ENCODE measurements at places on chromosomes 3 and 15.
A peak's percentile ranks its signal among the peaks of the same experiment; 100 is the strongest.

DNA sequence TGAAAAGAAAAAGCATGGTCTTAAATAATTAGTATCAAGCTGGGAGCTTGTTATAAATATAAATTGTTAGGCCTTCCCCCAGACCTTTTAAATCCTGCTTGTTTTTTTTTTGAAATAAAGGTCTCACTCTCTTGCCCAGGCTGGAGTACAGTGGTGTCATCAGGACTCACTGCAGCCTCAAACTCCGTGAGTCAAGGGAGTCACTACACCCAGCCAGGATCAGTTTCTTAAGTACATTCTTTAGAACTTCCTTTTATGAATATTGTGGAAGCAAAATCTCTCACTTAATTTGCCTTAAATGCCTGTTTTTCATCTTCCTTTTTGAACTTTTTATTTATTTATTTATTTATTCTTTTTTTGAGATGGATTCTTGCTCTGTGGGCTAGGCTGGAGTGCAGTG is 20.8 kb upstream of the DENND4A start:
- no peak for DNase-seq

DNA sequence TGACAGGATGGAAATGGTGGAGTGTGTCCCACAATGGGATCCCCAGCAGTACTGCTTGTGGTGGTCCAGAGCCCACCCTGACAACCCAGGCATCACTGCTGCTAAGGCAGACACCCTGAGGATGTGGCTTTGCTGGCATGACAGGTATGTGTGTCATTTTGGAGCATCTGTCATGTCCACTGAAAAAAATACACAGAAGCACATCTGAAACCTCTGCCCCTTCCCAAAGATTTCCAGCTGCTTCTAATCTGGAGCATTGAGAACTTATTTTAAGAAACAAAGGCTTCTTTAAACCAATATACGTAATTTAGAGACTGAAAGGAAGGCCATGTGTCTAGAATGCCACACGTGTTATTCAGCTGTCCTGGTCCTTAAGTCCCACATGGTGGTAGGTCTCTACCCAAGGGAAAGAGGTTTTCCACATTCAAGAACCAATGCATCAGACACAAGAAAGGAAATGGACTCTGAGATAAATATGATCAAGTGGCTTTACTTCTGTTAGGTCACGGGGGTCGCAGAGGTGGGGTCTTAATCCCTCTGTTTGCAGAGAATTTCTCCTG is 88.3 kb downstream of the PDZRN3 start:
- no peak for DNase-seq

DNA sequence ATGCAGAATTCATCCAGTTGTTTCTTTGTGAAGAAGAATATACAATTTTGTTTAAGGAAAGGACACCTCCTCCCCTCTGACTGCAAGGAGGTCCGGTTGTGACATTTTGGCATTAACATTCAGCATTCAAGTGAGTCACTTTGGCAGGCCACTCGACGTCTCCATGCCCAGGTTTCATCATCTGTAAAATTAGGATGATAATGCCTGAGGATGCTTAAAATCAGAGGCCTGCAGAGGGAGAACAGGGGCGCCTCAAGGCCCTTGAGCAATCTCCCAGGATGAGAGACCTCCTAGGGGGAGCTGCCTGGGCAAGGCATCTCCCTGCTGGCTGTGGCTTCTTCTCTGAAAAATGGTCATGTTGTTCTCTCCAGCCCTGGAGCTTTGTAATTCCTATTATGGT is 236.0 kb downstream of the CACNA2D3 start:
- no peak for DNase-seq

- no peak for DNase-seq
These were observed 41.3 kb downstream of the ST6GAL1 start for GRCh38 chr3:186971578-186971977.

GRCh38 chr15:25171111-25171811 is 216.5 kb downstream of the SNRPN start:
- peak; percentile 47 for DNase-seq

DNA sequence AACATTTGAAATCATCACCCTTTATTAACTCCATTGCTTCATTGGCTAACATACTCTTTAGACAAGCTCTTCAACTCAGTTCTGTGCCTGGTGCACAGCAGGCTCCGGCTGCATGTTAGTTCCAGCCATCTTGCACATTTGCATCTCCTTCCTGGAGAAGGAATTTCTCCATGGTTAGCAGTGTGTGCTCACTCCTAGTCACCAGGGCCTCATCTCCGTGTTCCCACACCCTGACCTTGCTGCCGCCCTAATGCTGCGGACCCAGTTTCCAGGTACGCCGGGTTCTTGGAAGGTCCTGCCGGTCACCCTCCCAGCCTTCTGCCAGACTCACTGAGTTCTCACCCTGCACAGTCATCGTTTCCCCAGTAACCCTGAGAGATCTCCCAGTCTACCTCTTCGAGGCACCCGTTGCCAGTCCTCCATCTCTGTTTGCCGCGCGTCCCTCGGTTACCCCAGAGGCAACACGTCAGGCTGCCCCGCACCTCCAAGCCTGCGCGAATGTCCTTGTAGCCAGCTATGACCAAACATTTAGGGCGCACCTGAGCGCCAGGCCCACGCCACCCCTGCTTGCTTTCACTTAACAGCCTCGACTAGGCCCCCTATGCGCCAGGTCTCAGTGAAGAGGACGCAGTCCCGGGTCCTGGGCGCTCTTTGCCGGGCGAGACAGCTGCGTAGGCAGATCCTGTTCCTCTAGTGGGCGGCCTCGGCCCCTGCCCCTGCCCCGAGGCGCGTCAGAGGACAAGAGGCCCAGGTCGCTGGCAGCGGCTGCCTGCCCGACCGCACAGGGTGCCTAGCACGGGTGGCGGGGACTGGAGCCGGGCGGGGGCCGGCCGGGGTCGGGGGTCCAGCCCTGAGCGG is 747 bp upstream of the ZNF592 start:
- peak; percentile 88 for DNase-seq

DNA sequence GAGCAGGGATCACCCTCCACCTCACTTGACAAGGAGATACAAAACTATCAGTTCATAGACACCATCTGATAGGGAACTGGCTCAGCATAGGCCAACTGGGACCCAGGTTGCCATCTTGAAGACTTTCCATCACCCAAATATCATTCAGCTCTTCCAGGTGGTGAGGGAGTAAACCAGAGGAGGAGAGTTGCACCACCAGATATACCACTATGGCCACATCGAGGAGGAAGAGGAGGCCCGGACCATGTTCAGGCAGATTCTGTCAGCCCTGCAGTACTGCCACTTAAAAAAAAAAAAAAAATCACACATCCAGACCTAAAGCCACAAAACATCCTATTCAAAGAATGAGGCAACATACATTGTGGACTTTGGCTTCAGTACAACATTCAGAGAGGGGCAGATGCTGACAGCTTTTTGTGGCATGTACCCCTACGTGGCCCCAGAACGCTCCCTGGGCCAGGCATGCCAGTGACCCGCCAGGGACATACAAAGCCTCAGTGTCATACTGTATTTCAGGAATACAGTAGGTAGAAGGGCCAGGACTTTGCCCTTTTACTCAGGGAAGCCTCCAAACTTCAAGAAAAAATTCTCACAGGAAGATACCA is 18.4 kb upstream of the EMC3 start:
- no peak for DNase-seq

GRCh38 chr15:95162531-95162930 is 931.2 kb downstream of the MCTP2 start:
- DNase-seq: no peak

DNA sequence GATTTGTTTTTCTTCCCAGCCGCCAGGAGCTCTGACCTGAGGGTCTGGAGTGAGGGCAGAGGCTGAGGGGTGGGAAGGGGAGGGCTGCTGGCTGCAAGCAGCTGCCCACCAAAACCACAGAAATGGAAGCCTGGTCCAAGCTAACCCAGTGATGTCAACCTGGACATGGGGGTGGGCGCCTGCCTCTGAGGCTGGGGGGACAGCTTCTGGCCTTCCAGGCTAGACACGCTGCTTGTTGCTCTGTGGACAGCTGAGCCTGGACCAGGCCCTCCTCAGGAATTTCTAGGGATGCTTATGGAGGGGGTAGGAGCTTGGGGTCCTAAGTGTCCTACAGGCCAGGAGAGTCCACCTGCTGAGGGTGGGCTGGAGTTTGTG is 21.4 kb downstream of the PSTPIP1 start:
- no peak for DNase-seq

GRCh38 chr3:48518069-48518468 is 14.1 kb upstream of the SHISA5 start:
- no peak for DNase-seq

GRCh38 chr15:59821286-59821685 is 132.2 kb upstream of the BNIP2 start:
- no peak for DNase-seq

DNA sequence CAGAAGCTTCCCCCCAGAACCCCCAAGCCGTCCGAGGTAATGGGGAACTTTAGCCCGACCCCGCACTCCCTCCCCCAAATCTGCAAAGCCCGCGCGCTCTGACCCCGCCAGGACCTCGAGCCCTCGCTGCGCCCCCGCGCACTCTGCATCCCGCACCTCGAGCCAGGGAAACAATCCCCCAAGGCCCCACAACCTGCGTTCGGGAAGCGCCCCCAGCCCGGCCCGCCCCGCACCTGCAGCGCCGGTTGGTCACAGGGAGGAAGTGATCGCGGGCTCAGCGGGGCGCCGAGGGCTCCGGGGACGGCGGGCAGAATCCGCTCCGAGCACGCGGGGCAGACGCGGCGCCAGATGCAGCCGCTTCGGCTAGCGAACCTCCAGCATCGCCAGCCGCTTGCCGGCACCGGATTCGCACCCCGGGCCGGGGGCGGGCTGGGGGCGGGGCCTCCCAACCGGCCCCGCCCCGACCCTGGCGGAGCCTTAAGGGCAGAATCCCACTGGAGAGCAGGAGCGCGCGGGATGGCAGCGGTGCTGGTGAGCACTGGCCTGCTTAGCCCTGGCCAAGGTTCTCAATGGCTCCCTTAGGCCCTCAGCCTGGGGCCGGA is at the start of gene CAMKV:
CAMKV (minus strand) TSS at position 382 of the 602 bp plus-strand sequence. CDS start 7,518 bp downstream, outside the sequence.
- no peak for DNase-seq

DNA sequence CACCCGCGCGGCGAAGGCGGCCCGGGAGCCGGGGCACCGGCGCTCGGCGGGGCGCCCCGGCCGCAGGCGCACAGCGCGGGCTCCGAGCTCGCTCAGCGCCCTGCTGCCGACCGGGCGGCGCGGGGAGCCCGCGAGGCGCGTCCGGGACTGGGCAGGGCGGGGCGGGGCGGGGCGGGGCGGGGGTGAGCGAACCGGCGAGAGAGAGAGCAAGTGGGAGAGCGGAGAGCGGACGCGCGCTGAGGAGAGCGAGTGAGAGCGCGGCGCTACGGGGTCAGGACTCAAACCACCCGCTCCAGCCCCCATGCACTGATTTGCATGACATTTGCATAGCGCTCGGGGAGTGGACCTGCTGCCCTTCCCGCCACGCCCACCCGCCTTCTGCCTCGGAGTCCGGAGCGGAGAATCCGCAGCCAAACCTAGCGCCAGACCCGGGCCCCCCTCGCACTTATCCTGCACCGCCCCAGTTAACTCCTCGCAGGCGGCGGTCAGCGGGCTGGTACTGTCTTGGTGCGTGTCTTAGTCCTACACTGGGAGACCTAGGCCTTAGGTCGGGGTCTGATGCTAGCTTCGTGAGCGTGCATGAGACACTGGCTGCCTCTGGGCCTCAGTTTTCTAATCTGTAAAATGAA is at the start of gene MYLK:
MYLK (minus strand) TSS at position 130 of the 629 bp plus-strand sequence. CDS start 90,491 bp downstream, outside the sequence.
- DNase-seq: peak; percentile 78

DNA sequence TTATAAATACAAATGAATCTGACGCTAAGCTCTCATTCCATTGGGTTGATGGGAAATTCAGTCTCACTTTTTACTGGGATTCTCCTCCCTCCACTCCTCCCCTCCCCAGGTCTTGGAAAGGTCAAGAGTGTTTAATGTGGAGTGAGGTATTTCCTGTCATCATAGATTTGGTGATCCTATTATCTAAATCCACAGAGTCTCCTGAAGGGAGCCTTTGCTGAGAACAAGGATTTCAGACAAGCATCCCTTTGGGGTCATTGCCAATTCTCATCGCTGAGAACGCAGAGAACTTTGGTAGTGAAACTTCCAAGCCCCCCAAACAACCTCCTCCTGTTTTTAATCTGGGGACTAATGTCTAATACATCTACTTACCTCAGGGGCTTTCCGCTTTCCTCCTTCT is 297.9 kb downstream of the OTOL1 start:
- DNase-seq: no peak

DNA sequence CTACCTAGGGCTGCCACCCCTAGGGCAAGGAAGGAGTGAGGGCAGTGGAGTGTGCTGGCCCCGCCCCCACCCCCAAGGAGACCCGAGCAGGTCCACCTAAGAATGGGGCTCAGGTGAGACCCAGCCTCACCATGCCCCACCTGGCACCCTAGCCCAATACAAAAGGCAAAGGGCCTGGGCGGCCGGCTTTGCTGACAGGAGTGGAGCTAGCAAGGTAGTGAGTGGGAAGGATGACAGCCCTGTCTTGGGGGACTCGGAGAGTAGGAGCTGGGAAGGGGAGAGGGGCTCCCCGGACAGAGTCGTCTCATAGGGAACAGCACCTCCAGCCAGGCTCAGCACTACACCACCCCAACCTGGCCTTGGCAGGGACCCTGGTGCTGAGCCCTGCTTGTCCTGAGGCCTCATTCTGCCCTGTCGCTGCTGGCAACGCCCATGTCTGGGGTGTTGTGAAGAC is 12.1 kb downstream of the C15orf39 start:
- DNase-seq: no peak

DNA sequence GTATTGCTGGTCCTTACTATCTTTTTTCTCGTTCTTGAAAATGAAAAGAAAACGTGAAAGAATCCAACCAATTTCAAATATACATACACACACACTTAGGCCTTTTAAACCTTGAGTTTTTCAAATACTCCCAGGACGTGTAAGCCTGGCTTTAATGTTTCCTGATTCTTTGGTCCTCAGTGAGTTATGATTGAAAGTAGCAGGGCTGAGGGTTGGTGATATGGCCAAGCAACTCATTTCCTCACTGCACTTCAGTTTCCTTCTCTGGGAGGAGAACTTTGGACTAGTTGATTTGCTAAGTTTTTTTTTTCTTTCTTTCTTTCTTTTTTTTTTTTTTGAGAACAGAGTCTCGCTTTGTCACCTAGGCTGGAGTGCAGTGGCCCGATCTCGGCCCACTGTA is 34.6 kb downstream of the CHD2 start:
- DNase-seq: no peak

DNA sequence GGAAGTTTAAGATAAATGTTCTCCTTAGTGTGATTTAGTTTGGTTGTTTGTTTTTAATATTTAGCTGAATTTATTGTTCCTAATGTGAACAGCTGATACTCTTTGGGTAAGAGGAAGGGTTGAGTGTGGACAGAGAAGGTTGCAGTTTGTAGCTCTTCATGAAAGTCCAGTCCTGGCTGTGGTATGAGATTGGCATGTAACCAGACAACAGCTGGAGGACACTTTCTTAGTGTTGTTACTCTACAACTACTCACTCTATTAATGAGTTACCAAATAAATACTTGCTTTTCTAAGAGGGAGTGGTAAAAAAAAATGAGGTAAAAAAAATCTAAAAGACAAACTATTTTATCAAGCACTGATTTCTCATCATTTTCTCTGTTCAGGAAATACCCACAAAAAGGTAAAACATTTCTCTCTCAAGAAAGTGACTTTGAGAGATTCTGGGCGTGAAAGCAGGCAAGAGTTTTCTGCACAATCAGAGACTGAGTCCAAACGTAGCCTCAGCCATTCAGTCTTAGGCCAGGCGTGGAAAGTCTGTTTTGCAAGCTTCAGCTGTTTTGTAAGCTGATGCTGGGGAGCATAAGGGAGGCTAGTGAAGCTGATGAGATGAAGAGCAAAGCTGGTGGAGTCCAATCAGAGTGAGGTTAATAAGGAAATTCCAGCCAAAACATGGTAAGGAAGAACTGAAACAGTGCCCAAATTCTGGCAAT is 138.5 kb upstream of the ARPP21 start:
- DNase-seq: no peak

- DNase-seq: no peak
These were observed 13.5 kb downstream of the TBC1D2B start for GRCh38 chr15:78063970-78064385.

All from left forelimb (tissue), 1 donor.